Small intestine (tissue), 16 donors: ENCODE measurements at places on chromosomes 2 and 18. TPM values are rescaled to one million over a fixed set of nuclear protein-coding genes. Genes with fewer than 3 reads are reported as not detected.

- peaks cover 5% of the 10 kb centered on the region for H3K4me1 ChIP-seq
- H3K4me3 ChIP-seq: no peak overlapping the region
These were observed 310.3 kb upstream of the GYPC start for GRCh38 chr2:126345691-126346090.

DNA sequence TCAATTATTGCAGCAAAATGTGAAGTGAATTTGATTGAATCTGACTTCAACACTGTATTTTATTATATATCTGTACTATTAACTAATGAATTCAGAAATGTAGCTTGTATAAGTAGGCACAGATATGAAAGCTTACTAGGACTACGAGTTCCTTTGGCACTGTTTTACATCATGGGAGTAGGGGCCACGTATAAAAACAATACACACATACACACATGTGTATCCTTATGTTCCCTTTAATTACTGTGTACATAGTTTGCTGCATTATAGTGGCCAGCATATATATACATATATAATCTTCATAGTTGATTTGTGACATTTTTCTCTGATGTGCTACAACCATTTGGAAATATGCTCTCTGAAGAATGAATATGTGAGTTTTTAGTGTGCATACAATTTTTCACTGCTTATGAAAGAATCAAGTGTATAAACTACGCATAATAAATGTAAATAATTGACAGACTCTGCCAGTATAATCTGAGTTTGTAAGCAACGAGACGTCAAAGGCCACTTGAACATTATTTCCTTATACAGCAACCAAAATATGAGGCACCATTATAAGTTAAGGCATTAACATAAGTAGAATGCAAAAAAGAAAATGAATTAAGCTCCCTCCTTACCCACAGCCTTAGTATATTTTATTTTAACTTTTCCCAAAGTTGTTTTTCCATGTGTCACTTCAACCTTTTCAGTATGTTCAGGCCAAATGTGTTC lies 98.1 kb upstream of the GALNT5 start:
- no peaks in the 10 kb centered on the region for H3K36me3 ChIP-seq
- peak overlapping the region; percentile 1 for H3K27ac ChIP-seq
- no peak overlapping the region for H3K4me3 ChIP-seq
- H3K4me1 ChIP-seq: no peaks in the 10 kb centered on the region

- no peak for DNase-seq
- H3K4me1 ChIP-seq: no peaks in the 10 kb centered on the region
- H3K4me3 ChIP-seq: no peak overlapping the region
- H3K36me3 ChIP-seq: no peaks in the 10 kb centered on the region
These were observed 1652.4 kb upstream of the TMEFF2 start for GRCh38 chr2:193847130-193847529.

DNA sequence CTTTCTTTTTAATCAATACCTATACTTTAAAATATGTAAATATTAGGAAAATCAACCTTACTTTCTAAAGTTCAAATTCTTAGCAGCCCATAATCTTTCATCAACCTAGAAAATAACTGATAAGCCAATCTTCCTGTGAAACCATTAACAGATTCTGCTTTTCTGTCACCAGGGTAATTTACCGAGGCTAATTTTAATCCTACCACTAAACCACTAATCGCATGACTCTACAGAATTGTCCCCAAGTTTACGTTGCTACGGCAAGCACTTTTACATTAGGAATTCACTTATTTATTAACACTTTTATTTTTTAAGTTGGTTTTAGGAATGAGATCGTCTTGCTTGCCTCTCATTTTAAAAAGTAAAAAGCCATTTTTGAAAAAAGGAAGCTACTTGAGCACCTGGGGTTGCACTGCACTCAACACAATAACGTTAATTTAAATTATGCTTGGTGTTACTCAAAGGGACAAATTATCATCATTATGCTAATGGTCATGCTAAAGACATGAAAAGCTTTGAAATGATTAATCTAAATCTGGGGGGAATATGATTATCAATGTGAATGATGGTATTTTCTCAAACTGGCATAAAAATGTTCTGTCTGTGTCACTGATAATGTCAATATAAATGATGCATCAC lies 10.2 kb downstream of the ZNF516 start:
- no peaks in the 10 kb centered on the region for H3K36me3 ChIP-seq
- peak overlapping the region; percentile 75 for H3K27ac ChIP-seq
- H3K4me1 ChIP-seq: peaks cover 8% of the 10 kb centered on the region
- H3K4me3 ChIP-seq: no peak overlapping the region
- no peak for DNase-seq
- no peaks in the 10 kb centered on the region for H3K27me3 ChIP-seq

GRCh38 chr2:158692372-158693103 lies 102.6 kb upstream of the DAPL1 start:
- H3K4me3 ChIP-seq: no peak overlapping the region
- H3K27ac ChIP-seq: no peak overlapping the region
- H3K4me1 ChIP-seq: no peaks in the 10 kb centered on the region
- DNase-seq: no peak
- no peaks in the 10 kb centered on the region for H3K36me3 ChIP-seq

- H3K27ac ChIP-seq: no peak overlapping the region
- no peaks in the 10 kb centered on the region for H3K27me3 ChIP-seq
- no peaks in the 10 kb centered on the region for H3K36me3 ChIP-seq
- H3K4me1 ChIP-seq: no peaks in the 10 kb centered on the region
- no peak overlapping the region for H3K4me3 ChIP-seq
These were observed 262.7 kb upstream of the SPOPL start for GRCh38 chr2:138238908-138239307.

DNA sequence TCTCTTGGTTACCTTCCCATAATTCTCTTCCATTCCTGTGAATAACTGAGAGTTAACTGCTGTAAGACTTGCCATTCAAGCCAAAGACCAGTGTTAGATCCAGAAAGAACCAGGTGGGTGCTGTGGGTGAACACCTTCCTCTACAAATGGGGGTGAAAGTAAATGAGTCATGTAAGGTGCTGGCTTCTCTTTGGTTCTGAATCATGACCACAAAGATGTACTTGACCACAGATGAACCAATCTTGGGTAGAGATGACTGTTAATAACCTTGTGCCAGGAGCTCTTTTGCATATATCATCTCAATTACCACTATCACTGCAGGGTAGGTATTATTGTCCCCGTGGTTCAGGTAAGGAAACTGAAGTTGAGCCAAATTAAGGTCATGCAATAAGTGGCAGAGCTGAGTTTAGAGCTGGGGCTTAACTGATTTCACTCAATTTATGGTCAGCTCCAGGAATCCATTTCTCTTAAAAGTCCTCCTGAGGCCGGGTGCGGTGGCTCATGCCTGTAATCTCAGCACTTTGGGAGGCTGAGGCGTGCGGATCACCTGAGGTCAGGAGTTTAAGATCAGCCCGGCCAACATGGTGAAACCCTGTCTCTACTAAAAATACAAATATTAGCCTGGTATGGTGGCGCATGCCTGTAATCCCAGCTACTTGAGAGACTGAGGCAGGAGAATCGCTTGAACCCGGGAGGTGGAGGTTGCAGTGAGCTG lies 244.9 kb upstream of the CXCR4 start:
- no peaks in the 10 kb centered on the region for H3K4me1 ChIP-seq
- peak; percentile 11 for DNase-seq
- no peak overlapping the region for H3K4me3 ChIP-seq
- no peaks in the 10 kb centered on the region for H3K27me3 ChIP-seq
- H3K27ac ChIP-seq: no peak overlapping the region
- no peaks in the 10 kb centered on the region for H3K36me3 ChIP-seq

- no peaks in the 10 kb centered on the region for H3K36me3 ChIP-seq
- peak overlapping the region; percentile 96 for H3K27ac ChIP-seq
- H3K27me3 ChIP-seq: no peaks in the 10 kb centered on the region
- H3K4me1 ChIP-seq: peaks cover 13% of the 10 kb centered on the region
- peak overlapping the region; percentile 95 for H3K4me3 ChIP-seq
- peak; percentile 56 for DNase-seq
These were observed 993 bp downstream of the COX7A2L start for GRCh38 chr2:42359965-42360483.

DNA sequence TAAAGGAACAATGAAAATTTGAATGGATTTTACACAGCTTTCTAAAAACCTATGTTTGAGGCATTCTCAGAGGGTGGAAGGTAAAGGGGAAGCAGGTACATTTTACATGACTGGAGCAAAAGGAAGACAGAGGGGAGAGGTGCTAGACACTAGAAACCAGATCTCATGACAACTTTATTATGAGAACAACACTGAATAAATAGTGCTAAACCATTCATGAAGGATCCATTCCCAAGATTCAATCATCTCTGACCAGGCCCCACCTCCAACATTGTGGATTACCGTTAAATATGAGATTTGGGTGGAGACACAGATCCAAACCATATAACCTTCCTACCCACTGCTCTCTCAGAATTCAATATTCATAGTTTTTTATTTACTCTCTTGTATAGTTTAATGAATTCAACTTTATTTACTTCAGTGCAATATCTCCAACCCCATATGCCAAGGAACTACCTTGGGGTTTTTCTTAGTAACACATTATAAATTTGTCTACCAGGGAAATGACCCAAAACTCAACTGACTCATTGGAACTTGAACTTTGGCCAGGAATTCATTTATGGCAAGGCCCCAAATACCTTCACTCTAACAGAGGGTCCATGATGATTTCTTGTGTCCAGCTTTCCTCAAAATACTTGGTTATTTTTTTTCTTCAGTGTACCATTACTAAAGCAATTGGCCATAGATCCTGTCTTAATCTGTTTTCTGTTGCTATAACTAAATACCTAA lies 317.8 kb downstream of the GULP1 start:
- DNase-seq: no peak
- H3K27ac ChIP-seq: no peak overlapping the region
- no peaks in the 10 kb centered on the region for H3K36me3 ChIP-seq
- H3K27me3 ChIP-seq: no peaks in the 10 kb centered on the region
- H3K4me1 ChIP-seq: no peaks in the 10 kb centered on the region

- no peak overlapping the region for H3K4me3 ChIP-seq
- no peak overlapping the region for H3K27ac ChIP-seq
- H3K36me3 ChIP-seq: no peaks in the 10 kb centered on the region
- peaks cover 5% of the 10 kb centered on the region for H3K27me3 ChIP-seq
- H3K4me1 ChIP-seq: no peaks in the 10 kb centered on the region
These were observed 7.6 kb upstream of the BOK start for GRCh38 chr2:241550616-241551580.

DNA sequence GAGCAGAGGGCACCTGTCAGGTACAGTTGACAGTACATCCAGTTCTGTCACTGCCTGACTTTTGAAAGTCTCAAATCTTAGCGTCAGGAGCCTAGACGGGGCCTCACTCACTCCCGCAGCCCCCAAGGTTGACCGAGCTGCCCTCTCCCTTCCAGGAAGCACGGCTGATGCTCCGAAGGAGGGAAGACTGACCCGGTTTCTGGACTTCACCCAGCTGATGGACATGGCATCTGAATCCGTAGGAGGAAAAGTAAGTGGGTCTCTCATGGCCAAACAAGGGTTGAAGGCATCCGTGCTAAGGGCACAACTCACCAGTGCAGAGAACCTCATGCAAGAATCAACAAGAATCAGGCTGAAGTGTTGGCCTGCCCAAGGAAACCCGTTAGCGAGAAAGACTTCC lies 12.9 kb downstream of the ALLC start:
- no peak overlapping the region for H3K27ac ChIP-seq
- no peaks in the 10 kb centered on the region for H3K4me1 ChIP-seq
- H3K4me3 ChIP-seq: no peak overlapping the region
- no peak for DNase-seq
- no peaks in the 10 kb centered on the region for H3K36me3 ChIP-seq

DNA sequence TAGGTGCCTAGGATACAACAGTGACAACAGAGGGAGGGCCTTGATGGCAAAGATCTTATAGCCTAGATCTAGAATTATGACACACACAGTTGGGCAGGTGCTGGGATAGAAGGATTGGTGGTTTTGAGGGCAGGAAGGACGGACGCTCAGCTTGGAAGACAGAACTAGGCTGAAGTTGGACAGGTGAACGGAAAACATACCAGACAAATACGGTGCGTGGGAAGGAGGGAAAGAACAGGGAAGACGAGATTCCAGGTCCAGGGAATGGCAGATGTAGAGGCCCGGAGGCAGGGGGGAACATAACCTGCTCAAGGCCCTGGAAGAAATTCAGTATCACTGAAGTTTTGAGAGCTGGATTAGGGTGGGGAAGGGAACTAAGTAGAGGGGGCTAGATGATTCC lies 40.8 kb downstream of the CRACDL start:
- H3K27ac ChIP-seq: no peak overlapping the region
- H3K27me3 ChIP-seq: no peaks in the 10 kb centered on the region
- no peaks in the 10 kb centered on the region for H3K36me3 ChIP-seq
- no peak for DNase-seq
- no peak overlapping the region for H3K4me3 ChIP-seq

DNA sequence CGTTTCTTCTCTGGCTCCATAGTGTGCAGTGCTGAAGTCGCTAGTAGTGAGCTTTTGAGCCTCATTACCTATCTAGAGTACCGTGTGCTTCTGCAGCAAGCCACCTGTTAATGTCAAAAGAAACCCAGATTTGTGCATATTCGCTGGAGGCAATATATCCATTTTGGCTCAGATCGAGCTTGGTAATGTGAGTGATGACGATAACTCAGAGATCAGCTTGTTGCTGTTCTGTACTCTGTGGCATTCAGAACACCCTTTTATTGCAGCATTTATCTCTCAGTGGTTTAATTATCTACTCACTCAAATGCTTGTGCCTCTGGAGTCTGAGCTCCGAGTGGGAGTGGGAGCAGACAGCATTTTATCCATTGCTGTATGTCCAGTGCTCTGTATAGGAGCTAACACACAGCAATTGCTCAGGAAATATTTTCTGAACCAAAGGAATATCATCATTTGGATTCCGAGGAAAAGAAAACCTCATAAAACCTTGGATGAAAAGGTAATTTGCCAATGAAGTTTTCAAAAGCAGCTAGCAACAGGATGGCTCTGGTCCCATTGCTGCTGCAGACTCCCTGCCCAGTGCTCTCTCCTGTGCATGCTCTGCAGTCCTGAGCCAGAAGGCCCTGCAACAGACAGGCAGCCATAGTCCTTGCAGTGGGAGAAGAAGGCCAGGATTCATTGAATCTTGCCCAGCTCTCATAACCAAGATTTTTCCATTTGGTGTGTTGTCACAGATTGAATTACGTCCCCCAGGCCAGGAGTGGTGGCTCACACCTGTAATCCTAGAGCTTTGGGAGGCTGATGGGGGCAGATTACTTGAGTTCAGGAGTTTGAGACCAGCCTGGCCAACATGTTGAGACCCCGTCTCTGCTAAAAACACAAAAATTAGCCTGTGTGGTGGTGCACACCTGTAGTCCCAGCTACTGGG lies 183.8 kb downstream of the MYCN start:
- no peaks in the 10 kb centered on the region for H3K27me3 ChIP-seq
- no peaks in the 10 kb centered on the region for H3K36me3 ChIP-seq
- peaks cover 11% of the 10 kb centered on the region for H3K4me1 ChIP-seq
- peak; percentile 63 for DNase-seq
- peak overlapping the region; percentile 42 for H3K27ac ChIP-seq

Gene NTSR2
- polyA plus RNA-seq: not detected

Gene KCNS3
- 14.7 TPM for polyA plus RNA-seq

Gene MAP2
- 3.2 TPM for polyA plus RNA-seq

Gene GRHL1
- polyA plus RNA-seq: 0.45 TPM

Gene CCDC178
- 0.52 TPM for polyA plus RNA-seq

Gene ACAA2
- polyA plus RNA-seq: 298 TPM

Gene MLPH
- 18.8 TPM for polyA plus RNA-seq

Gene KIF1A
- polyA plus RNA-seq: 0.27 TPM

Gene C2orf78
- not detected for polyA plus RNA-seq

Gene CDH7
- polyA plus RNA-seq: not detected
